NCI-H2107 (cell line): ENCODE measurements at places on chromosomes 3 and 15.

GRCh38 chr15:69551391-69552056, 98.9 kb downstream of the RPLP1 start:
- DNase-seq, result no peak

DNA sequence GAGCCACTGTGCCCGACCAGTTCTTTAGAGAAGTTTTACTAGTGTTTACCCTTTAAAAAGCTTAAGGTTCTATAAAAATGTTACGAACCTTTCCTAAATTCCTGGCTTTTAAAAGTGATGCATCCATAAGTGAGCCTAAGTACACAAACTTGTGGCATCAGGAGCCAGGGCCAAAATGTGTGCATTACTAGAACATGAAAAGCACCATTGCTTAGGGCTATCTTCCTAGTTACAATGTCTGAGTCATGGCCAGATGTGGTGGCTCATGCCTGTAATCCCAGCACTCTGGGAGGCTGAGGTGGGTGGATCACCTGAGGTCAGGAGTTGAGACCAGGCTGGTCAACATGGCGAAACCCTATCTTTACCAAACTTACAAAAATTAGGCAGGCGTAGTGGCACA, 39.9 kb downstream of the LEO1 start:
- no peak for DNase-seq

- no peak for DNase-seq
Measured at GRCh38 chr15:73353734-73354133, 15.0 kb downstream of the HCN4 start.

- DNase-seq, result no peak
Measured at GRCh38 chr3:39910135-39910534, 100.7 kb downstream of the MYRIP start.

DNA sequence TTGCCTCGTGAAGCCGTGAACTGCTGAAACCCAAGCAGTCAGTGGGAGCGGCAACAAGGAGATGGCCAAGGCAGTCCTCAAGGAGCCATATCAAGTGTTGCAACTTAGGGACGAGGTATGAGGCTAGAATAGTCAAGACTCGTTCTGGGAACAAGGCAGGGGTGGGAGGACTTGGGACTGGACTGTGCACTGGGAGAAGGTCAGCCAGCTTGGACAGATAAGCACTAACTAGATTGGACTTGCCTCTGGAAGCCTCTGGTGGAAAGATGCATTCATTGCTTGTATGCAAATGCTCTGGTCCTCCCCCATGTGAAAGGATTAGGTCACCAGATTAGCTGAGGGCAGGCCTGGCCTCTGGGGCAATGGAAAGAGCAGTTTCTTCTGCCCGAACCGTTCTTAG, 123.3 kb upstream of the CTNNB1 start:
- DNase-seq, result no peak

GRCh38 chr3:154274348-154274747, 49.9 kb downstream of the DHX36 start:
- DNase-seq, result no peak

GRCh38 chr3:160180581-160181216, 44.5 kb upstream of the C3orf80 start:
- DNase-seq, result no peak

DNA sequence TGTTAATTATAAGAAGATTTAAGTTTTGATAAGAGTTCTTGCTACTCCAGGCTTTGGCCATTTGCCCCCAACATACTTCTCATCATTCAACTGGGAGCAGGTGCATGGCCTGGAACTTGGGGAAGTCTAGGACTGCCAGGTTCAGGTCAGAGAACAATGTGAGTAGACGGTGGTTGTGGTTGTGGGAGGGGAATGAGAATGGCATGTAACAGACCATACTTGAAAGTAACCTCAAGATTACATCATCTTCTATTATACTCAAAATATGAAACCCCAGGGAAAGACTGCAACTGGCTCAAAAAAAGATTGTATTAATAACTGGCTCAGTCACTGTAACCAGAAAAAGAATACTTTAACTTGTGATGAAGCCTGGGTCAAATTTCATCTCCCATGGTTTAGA, 364.9 kb upstream of the DPPA4 start:
- no peak for DNase-seq
